SHP77 treated with DMSO at 0.1 percent for 48 hours (cell line): ENCODE measurements at places on chromosomes 1 and 21.

DNA sequence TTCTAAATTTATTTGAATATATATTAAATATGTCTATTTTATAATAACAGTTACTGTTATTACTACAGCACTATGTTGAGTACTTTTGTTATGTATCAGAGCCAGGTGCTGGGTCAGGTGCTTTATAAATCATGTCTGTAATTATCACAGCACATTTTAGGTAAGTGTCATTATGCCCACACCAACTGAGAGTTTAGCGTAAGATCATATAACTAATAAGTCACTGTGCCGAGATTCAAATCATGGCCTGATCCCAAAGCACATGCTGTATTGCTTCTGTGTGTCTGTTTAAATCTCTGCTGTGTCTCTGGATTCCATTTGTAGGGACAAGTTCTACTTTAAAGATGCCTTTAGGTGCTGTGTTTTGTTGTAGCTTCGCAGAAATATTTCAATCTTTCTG lies 1.9 kb downstream of the GPSM2 start:
- no peak for DNase-seq

GRCh38 chr1:165443539-165444311 lies 1.2 kb downstream of the RXRG start:
- no peak for DNase-seq

- DNase-seq: no peak
These were observed 103.7 kb downstream of the GPATCH2 start for GRCh38 chr1:217527151-217527550.

DNA sequence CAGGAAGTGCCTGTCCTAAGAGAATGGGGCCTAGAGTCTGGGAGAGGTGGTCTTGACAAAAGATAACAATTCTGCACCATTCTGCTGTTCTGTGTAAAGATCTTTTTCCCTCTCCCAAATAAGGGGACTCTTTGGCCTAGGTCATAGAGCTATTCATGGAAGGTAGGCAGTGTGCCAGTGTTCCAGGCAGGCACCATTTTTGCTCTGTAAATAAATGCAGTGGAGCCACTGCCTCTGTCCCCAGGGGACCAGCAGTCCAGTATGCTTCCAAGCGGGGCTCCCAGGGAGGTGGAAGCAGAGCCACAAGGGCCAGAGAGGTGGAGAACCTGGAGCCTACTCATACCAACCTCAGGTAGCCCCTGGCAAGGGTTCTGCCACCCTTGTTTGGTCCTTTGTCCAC lies 25.9 kb downstream of the KCNA2 start:
- no peak for DNase-seq

DNA sequence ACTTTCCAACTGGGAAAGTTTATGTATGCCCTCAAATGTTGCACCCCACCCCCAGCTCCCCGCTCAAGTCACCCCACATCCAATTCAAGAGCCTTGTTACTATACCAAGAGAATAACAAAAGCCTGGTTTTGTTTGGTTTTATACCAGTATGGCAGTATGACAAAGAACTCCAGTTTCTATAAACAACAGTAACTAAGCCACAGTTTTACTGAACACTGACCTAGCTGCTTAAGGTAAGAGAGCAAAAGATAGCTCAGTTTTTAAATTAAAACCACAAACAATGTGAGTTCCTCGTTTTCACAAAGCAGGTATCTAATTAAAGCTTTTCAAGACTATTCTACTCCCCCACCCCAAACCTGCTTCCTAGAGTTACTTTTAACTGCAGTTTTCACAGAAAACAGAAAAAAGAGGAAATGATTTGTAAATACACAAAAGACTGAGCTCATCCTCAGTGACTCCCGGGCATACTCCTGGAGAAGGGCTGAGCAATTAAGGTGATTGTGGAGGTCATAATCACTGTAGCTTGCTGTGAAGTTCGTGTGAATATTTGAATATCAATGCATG lies 59.3 kb upstream of the LHX8 start:
- no peak for DNase-seq

- no peak for DNase-seq
These were observed 111.1 kb downstream of the CASZ1 start for GRCh38 chr1:10685196-10685807.

DNA sequence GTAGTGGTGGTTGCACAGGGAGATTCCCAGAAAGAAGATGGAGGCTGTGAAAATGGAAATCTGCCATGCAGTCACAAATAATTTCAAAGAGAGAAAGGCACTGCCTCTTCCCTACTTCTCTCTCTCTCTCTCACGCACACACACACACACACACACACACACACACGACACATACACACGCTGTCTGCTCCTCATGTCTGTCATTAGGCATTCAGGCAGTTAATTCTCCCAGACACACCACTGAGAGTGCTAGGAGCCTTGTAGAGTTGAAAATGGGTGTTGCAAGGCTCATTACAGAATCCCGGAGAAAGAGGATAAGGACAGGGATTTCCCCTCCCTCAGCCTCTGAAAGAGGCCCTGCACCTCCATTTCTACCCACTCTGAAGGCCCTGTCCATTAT lies 47.8 kb upstream of the LRRN2 start:
- no peak for DNase-seq

DNA sequence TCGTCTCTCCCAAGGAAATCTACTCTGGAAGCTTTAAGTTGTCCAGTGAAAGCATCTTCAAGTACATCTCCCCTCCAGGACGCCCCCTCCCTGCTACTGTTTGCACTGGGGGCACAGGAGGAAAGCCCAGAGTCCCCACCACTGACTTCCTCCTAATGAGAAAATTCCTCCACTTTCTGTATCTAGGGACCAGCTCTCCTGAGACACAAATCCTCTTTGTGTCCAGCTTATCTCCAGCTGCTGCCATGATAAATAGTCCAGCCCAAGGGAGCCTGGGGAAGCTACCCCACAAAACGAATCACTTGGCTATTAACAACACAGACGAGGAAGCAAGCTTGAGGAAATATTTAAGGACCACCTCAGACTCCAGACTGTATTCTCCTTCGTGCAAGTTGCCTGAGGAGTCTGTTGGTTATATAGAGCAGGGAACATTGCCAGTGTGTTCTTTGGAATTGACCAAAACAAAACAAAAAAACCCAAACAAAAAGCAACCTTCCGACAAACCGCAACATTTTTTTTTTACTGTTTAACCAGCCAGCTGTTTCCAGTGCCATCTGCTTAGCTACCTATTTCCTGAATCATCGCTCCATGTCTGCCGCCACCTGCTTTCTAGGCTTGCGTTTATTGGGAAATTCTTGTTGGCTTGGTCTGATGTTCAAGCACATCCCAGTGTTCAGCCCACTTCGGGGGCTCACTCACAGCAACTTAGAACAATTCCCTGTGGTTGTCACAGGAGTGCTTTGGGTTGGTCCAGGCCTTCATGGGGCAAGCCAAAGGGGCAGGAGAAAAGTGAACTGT lies 7.7 kb downstream of the C1orf226 start:
- no peak for DNase-seq

DNA sequence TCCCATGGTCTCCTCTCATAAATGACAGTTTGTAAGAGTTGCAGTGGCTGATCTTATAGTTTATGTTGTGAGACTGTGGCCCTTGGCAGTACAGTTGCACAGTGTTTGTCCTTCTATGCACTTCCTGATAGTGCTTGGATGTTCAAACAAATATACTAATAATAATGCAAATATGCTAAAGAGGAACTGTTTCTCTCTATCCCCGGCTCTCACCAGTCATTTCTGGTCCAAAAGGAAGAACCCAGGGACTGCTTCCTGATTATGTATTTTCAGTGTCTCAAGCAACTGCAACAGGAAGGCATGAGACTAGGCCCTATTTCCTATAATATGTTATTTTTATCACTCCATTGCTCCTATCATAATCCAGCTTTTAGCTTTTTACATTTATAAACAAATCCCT lies 17.0 kb upstream of the SUCO start:
- no peak for DNase-seq

- DNase-seq: no peak
These were observed 10.9 kb downstream of the TNFRSF25 start for GRCh38 chr1:6454856-6455751.

- DNase-seq: no peak
These were observed 1.4 kb upstream of the ANKRD13C start for GRCh38 chr1:70355920-70356319.

- DNase-seq: no peak
These were observed 497 bp downstream of the FBXO44 start for GRCh38 chr1:11654939-11655808.

DNA sequence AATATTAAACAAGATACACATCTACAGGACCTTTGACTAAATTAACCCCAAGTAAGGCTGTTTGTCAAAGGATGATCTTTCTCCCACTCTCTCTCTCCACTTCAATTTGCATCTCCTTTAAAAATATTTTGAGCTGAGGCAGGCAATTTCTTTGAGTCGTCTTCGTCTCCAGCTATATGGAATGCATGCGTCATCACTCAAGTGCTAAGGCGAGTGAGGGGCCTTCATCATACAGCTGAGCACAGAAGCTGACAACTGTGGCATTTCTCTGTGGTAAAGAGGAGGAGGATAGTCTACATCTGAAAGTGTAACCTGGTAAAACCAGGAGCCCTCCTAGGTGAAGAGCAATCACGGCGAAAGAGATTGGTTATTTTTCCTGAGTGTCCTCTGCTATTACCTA lies 7.6 kb downstream of the EPHX4 start:
- no peak for DNase-seq
